ENCODE measurements at places on chromosomes 3 and 15.

- DNase-seq, result no peak
Observed at GRCh38 chr3:81579744-81580143, 181.7 kb downstream of the GBE1 start.

DNA sequence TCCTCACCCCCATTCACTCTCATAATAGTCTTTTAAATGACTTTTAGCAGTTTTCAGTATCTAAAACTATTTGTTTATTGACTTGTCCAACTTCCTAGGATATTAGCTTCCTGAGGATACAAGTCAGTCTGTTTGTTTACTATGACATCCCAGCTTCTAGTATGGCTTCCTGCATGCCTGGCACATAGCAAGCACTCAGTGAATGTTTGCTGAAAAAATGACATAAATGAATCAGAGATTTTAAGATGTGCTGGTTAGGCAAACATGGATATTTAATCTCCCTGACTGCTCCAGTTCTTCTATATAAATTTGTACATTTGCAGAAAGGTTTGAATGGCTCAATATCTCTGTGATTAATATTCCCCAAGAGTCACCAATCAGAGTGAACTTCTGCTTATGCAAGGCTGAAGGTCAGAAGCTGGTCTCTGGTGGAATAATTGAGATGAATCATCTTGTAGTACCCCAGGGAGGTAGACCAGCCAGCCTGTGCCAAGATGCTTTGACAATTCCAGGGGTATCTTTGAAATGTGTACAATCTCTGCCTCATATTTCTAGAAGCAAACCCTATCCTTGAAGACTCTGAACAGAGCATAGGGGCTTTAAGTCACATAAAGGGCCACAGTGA, 219.0 kb upstream of the LMCD1 start:
- DNase-seq, result no peak

DNA sequence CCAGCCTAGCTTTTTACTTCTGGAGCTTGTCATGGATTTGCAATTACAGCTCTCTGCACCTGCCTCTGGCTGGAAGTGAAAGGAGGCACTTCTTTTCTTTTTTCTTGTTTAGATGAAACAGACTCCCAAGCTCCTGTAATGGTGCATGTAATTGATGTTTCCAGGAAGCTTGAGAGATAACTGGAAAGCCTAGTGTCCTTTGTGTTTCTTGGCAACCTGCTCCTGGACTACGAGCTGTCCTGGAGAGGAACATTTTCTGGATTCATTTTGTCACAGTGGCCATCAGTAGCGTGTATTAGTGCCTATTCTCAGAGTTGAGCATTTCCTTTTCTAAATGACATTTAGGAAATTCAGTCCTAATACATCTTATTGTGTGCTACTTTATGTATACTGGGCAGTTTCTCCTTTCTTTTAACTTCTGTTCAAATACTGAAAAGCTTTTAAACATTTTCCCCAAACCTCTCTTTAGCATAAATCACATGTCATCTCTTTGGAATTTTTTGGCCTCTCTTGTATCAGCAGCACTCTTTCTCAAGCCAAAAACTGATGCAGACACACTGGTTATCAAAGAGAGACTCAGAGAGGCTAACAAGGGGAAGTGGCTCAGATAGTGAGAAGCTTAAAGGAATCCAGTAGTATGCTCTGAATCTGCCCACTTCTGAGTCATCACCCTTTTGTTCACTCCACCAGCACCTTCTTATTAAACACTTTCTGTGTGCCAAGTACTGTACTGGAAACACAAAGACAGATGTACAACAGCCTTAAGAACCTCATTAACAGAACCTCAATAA, 62.6 kb upstream of the SLC2A2 start:
- DNase-seq, result peak; percentile 93

DNA sequence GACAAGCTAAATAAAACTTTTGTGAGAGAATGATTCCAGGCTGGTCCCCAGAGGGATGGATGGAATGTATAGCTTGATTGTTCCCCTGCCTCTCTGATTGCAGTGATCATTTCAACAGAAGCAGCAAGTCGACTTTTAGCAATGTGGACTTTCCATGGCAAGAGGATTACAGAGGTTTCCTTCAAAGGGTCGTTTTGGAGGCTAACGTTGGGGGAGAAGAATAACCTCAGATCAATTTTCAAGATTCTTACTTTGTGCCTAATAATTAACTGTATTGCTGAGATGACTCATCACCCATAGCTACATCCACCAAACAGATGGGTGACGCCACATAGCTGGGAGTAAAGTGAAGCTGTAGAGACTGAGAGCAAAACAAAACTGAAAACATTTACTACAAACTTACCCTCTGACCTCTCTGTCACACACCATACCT, 79.9 kb downstream of the GTPBP8 start:
- peak; percentile 81 for DNase-seq

GRCh38 chr15:99447497-99448371, 118.0 kb upstream of the MEF2A start:
- DNase-seq, result no peak

- DNase-seq, result no peak
Observed at GRCh38 chr3:141091426-141091825, 40.3 kb downstream of the SPSB4 start.

GRCh38 chr3:191306428-191306827, 22.8 kb upstream of the CCDC50 start:
- DNase-seq, result no peak
